ENCODE measurements at places on chromosomes 1 and 21. TPM values are rescaled to one million over a fixed set of nuclear protein-coding genes. Genes with fewer than 3 reads are reported as not detected.

- no peak for DNase-seq
These were observed 59.5 kb downstream of the ZBTB17 start for GRCh38 chr1:15916417-15916816.

DNA sequence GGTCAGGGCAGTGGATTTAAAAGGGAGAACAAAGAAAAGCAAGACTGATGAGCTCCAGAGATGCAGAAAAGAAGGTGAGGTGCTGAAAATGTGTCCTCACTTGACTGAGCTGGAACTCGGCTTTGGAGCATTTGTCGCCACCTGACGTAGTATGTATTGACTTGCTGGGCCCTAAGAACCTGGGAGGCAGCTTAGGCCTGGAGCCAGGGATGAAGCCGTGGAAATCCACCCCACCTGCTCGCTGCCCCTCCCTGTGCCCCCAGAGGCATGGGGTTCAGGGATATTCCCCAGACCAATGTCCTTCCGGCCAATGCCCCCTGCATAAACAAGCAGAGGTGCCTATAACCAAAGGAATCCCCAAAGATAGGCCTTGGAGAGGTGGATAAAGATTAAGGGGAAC lies 14.3 kb downstream of the MRAP start:
- DNase-seq, result no peak

The PDPN gene
- 11.7 TPM for total RNA-seq

DNA sequence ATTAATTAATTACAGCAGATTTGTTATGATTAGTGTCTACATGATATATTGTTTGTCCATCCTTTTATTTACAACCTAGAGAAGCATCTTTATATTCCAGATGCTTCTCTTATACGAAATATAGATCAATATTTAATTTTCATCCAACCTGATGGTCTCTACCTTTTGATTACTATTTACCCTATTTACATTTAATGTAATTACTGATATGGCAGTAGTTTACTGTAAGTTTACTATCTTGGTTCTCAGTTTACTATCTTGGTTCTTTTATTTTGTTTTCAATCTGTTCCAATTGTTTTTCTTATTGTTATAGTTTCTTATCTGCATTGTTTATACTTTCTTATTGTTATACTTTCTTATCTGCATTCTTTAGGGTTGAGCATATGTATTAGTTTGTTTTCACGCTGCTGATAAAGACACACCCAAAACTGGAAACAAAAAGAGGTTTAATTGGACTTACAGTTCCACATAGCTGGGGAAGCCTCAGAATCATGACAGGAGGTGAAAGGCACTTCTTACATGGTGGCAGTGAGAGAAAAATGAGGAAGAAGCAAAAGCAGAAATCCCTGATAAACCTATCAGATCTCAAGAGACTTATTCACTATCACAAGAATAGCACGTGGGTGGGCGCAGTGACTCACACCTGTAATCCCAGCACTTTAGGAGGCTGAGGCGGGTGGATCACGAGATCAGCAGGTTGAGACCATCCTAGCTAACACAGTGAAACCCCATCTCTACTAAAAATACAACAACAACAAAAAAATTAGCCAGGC lies 28.9 kb downstream of the FAF1 start:
- no peak for DNase-seq

DNA sequence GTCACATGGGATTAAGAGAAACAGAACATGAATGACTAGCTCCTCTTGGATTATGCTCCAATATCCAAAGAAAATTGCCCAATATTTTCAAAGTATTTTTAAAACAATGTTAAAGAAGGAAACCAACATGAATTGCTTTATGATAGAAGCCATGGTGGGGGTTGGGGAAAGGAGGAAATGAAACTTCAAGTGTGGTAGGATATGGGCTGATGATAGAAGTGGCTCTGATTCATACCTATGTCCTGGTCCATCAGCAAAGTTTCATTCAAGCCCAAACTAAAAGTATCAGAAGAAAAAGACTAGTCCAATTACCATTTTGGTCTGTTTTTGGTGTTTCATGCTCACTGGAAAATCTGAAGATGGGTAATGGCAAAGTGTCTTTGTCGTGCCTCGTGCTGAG lies 104.2 kb upstream of the PROX1 start:
- DNase-seq, result no peak

The SPRR2F gene
- total RNA-seq, result not detected

The COL8A2 gene
- total RNA-seq, result 1.6 TPM

GRCh38 chr1:26079178-26079563 lies 11.7 kb upstream of the TRIM63 start:
- DNase-seq, result no peak

DNA sequence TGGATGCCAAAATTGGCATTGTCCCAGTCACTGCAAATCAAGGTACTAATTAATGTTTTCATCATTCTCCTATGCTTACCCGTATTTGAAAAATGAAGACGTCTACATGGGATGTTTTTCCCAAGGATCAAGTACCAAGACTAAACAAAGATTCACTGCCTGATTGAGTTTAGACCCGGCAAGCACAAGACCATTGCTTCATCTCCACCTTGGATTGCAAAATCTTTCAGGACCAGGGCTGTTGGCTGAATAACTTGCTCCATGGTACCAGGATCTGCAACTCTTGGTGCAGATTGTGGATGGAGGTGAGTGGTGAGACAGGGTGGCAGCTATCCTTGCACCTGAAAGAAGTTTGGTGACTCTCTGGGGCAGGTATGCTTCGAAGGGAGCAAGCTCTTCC lies 122.5 kb upstream of the ETS2 start:
- no peak for DNase-seq

GRCh38 chr1:84689514-84690396 lies 506 bp downstream of the SSX2IP start:
- peak; percentile 56 for DNase-seq

GRCh38 chr1:12518931-12519692 lies 98.9 kb downstream of the DHRS3 start:
- DNase-seq, result peak; percentile 62

DNA sequence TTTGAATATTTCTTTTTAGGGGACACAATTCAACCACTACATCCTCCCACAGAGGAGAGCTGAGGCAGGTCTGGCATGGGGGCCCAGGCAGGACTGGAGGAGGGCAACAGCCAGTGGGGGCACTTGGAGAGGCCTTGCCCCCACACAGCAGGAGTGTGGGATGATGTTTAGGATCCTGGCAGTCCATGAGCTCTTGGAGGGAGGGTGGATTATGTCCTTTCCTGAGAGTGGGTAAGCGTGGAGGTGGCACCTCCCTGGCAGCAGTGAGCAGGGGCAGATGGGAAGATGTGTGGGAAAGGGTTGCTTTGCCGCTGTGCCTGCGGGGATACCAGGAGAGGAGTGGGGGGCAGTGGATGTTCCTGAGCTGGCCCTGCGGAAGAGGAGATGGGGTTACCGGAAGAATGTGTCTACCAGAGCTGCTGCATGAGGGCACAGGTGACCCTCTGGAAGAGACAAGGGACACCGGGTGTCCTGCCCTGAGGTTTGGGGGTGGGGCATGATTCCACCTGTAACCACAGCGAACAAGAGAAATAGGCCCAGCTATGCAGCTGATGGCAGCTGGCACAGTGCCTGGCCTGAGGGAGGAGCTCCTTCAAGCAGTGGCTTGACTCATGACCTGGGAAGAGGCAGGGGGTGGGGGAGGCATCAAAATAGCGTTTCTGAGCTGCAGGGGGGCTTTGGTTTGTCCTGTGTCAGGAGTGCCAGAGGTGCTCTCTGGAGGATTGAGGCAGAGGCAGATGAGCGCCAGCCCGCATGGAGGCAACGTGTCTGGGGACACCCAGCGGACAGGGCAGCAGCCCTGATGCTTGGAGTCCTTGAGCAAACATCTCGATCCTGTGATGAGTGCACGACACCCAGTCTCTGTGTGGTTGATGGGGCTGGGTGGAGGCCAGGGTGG lies 123.9 kb upstream of the TMPRSS2 start:
- peak; percentile 83 for DNase-seq

DNA sequence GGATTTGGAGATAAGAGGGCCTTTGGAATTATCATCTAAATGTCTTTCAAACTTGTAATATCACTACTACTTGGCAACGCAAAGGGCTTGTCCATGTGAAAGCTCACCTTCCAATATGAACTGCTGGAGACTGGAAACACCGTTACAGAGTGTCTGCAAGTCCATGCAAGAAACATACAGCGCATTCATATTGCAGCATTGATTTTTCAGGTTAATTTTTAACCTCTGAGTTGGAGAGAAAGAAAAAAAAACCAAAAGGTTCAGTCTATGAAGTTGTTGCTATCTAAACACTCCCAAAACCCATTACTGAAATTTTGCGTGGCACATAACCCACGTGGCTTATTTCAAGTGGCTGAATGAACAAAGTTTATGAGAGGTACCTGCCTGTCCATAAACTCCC lies 23.8 kb downstream of the DAB1 start:
- no peak for DNase-seq

DNA sequence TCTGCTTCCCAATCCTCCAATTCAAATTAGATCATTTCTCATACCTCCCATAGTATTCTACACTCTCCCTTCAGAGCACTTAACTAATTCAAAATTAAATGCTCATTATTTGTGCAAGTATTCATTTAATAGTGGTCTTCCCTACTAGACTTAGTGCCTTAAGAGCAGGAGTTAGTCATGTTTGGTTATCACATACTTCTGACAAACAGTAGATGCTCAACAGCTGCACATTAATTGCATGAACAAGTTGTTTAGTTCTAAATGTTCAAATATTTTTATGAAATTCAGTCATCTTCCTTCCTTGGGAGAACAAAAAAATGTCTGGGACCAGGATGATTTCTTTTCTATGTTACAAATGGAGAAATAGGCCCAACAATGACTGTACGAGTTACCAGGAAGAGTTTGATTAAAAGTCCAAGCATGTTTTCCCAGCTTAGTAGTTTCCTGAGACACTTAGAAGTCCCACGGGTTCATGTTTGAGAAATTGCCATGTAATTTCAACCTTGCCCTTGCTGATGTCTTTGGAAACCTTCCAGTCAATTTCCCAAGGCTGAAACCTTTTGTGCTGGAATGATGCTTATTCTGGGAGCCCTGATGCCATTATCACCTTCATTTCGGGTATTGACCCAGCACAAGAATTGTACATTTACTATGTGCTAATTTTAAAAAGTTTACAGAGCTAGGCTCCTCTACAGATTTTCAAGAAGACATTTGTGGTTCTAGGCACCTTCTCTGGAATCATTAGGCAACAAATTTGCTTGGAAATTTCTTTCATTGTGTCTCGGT lies 437.9 kb upstream of the PLXNA2 start:
- no peak for DNase-seq

The ORC1 gene
- total RNA-seq, result 1.7 TPM

- peak; percentile 78 for DNase-seq
These were observed 84.7 kb downstream of the PDE9A start for GRCh38 chr21:42737951-42738590.

DNA sequence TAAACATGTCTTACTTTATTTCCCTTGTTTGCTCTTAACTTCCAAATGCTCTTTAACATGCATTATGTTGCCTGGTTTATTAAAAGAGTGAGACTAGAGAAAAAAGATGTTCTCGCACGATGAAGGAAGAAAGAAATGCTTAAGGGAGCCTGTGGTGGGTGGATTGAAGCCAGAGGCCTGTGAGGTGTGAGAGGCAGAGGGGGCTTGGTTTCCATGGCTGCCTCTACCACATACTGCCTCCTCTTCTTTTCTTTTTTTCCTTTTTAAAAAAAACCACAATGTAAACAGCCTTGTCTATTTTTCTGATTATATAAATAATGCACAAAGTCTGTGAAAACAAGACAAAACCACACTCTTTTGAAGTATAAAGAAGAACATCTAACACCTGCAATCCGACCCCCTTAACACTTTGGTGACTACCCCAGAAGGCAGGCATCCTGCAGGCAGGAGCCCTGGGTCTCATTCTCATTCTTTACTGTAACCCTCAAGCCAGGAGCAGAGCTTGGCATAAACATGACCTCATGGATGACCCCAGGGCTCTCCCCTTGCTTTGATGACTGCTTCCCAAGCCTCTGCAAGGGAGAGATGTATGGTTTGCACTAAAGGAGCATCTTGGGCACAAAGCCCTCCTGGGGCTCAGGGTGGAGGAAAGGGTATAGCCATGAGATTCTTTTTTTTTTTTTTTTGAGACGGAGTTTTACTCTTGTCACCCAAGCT lies 10.1 kb upstream of the PARP1 start:
- no peak for DNase-seq

GRCh38 chr1:186535388-186536133 lies 74.6 kb upstream of the PDC start:
- DNase-seq, result no peak

- DNase-seq, result no peak
These were observed 209.1 kb upstream of the LYPLAL1 start for GRCh38 chr1:218964471-218965185.

The GBP6 gene
- total RNA-seq, result not detected

GRCh38 chr1:150392627-150393026 lies 28.7 kb downstream of the RPRD2 start:
- DNase-seq, result no peak

- DNase-seq, result no peak
These were observed 25.4 kb upstream of the CLCA4 start for GRCh38 chr1:86521522-86521891.

The SYTL1 gene
- 6.8 TPM for total RNA-seq

The CD1B gene
- total RNA-seq, result not detected

The C2CD2 gene
- total RNA-seq, result 15.7 TPM

DNA sequence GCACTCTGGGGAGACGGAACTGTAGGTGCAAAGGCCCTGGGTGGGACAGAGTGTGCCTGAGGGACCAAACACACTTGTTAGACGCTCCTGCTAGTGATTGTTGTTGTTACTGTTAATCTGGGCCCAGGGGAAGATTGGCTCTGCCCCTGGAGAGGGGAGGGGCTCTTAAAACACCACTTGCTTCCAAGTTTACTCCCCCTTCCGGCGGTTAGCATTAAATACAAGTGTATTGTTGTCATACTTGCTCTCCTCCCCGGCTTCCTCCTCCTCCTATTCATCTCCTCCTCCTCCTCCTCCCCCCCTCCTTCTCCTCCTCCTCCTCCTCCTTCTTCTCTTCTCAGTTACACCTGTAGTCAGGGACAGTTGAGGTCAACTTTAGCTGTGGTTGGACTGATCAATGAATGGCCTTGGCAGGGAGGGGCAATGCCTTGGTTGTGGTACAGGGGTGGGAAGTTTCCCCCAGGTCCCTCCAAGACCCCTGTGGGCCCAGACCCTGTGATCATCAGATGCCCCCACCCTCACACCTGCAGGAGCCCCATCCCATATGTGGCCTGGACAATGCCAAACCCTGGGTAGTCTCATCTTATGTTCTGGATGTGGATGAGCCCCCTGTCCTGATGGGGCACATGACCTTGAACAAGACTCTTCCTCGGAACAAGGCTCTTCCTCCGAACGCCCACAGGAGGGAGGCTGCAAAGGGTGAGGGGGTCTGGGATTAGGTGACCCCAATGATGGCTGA lies 217.3 kb downstream of the PTPRU start:
- DNase-seq, result no peak

DNA sequence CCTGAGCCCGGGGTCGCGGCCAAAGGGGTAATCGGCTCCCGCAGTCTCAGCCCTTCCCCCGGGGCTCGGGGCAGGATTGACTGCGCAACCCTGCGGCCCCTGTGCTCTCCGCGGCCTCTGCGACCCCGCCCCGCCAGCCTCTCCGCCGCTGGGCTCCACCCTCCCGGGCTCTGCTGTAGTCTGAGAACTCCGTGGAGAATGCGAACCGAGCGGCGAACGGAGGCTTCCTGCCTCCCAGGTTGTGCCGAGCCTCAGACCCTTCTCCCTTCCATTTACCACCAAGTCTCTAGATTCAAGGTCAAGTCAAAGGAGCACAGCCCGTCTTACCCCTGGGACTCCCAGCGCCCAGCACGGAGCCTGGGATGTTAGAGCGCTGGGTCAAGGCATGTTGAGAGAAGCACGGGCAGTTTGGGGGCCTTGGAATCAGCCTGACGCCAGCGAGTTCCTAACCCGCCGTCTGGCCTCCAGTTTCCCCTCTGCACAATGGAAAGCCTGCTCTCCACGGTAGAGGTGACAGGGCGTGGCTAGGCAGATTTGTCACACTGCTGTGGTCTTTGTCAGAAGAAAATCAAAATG lies 3.0 kb downstream of the ATP2B4 start:
- peak; percentile 79 for DNase-seq

- no peak for DNase-seq
These were observed 300.3 kb upstream of the B3GALT2 start for GRCh38 chr1:193486671-193487229.

Data from transverse colon (tissue), 4 donors.